Stimulated activated CD8-positive, alpha-beta memory T cell treated with anti-CD3 and anti-CD28 coated beads, Interleukin-4, amount 100 ng/mL, for 1 hour (primary cell): ENCODE measurements at places on chromosomes 7 and 10.

DNA sequence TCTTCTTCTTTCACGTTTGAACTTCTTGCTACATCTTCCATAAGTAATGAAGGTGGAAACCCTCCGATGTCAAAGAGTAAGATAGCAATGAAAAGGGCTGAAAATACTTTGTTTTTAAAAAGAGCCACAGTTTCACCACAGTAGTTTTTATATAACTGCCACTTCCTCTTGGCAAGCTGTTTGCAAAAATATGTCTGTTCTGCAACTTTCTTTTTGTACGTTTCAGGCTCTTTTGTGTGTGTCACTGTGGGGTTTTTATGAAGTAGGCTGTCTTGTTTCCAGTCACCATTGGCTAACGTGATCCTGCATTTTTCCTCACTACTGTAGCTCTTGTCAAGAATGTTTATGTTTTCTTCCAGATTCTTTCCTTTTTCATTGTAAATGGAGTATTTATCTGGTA, 55.6 kb downstream of the SLC16A9 start:
- DNase-seq: no peak

DNA sequence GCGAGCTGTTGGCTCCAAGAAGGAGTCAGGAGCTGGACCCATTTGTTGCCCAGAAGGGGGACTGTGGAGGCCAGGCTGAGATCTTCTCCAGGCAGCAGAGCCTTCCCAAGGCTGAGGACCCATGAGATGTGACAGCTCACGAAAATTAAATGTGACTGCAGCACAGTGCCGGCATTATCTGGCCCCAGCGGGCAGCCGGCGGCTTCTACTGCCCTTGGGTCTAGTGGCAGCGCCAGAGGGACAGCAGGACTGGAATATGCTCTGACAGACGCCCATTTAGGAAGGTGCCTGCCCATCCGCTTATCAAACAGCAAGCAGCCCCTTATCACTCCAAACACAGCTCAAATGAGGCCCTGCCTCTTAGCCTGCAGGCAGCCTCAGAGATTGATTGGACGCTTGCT, 122.9 kb upstream of the LYZL2 start:
- no peak for DNase-seq

DNA sequence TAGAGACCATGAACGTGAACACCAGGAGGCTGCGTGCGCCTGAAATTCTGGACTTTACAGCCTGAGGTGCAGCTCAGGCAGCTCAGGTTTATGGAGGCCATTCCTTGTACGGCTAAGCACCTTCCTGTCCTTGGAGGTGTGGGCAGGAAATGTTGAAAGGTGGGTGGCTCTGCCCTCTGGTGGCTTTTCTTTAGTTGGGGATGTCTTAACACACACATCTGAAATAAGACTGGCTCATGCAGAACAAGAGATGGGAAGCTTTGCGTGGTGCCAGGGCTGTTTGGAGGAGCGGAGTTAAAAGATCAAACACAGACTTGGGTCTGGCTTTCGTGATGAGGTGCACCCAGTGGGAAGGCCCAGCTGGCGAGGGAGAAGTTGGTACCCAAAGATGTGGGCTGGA, 64.1 kb downstream of the DOCK1 start:
- DNase-seq: no peak

DNA sequence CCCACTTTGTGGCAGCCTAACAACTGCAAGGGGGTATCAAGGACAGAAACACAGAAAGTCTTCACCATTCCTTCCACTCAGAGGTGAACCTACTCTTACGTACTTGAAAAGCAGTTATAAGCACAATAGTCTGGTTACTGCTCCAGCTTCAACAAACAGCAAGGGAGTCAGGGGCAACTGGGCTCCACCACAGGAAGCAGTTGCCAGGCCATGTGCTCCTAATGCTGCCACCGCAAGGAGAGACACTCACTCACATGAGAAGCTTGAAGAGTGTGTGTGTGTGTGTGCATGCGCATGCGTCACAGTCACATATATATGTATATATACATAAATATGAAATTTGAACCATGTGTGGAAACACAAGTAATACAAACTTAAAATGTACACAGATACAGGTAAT, 65.5 kb downstream of the GRB10 start:
- DNase-seq: no peak

DNA sequence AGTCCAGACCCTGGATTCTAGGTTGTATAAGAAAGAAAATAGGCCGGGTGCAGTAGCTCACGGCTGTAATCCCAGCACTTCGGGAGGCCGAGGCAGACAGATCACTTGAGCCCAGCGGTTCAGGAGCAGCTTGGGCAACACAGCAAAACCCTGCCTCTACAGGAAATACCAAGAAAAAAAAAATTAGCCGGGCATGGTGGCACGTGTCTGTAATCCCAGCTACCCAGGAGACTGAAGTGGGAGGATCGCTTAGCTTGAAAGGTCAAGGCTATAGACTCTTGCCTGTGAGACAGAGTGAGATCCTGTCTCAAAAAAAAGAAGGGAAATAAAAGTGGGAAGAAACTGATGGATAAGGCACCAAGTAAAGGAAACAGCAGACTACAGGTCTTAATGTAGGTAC, 287.9 kb upstream of the KLF14 start:
- no peak for DNase-seq

GRCh38 chr10:22697800-22698199, 16.6 kb downstream of the PIP4K2A start:
- no peak for DNase-seq

GRCh38 chr10:76640806-76641205, 996.8 kb downstream of the KCNMA1 start:
- no peak for DNase-seq

DNA sequence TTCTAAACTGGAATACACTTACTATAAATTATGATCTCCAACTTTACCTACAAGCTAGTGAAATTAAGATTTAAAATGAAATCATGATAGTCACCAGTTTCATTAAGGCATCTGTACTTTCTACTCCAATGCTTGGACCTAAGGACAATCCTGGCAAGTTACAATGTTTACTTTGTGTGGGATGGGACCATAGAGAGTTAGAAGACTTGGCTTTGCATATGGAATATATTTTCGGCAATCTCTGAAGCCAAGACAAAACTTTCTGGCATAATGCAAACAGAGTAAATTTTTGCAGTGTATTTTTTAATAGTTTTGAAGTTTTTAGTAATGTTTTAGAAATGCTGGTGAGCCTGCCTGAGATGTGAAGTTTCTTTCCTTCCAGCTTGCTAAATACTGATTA, 248.9 kb downstream of the ABCA13 start:
- no peak for DNase-seq

DNA sequence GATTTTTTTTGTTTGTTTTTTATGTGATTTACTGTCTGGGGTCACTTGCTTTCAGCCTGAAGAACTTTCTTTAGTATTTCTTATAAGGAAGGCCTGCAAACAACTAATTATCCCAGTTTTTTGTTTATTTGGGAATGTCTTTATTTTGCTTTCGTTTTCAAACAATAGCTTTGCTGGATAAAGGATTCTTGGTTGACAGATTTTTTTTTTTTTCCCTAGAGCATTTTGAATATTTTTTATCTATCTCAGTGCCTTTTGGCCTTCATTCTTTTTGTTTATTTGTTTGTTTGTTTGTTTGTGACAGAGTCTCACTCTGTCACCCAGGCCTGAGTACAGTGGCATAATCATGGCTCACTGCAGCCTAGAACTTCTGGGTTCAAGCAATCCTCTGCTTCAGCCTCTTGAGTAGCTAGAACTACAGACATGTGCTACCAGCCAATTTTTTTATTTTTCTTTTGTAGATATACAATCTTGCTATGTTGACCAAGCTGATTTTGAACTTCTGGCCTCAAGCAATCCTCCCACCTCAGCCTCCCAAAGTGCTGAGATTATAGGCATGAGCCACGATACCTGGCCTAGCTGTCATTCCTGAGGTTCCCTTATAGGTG, 46.3 kb upstream of the FZD9 start:
- DNase-seq: no peak

DNA sequence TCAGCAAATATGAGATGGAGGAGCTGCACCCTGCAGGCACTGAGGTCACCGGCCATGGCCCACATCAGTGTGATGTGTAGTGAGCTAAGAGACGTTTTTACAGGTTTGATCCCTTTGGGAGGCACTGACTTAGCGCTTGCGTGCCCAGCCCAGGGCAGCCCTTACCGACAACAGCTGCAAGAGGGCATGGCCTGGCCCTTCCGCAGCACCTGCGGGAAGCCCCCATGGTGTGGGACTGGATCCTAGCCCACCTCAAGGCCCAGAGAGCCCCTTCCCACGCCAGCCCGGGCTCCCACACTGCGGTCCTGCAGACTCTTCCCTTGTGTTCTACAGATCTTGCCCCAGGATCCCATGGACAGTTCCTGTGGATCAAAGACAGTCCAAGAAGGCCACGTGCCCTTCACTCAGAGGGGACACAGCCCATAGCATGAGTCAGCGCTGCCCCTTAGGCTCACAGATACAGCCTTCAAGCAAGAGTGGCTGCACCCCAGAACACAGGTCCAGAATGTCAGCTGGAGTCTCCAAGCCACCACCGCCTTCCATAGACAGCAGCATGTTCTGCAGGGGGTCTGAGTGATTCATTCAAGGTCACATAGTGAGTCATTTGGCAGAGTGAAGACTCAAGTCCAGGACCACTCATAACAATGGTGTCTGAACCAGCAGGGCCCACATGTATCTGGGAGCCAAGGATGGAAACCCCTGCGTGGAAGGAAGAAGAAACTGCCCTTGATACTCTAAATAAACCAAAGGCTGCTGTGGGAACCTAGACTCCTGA, 25.4 kb downstream of the TLL2 start:
- no peak for DNase-seq
